Activated CD4-positive, alpha-beta T cell treated with anti-CD3 and anti-CD28 coated beads for 48 hours (primary cell): ENCODE measurements at places on chromosomes 3 and 15.

- no peak for DNase-seq
Measured at GRCh38 chr3:109743981-109744380, 406.6 kb upstream of the DPPA4 start.

DNA sequence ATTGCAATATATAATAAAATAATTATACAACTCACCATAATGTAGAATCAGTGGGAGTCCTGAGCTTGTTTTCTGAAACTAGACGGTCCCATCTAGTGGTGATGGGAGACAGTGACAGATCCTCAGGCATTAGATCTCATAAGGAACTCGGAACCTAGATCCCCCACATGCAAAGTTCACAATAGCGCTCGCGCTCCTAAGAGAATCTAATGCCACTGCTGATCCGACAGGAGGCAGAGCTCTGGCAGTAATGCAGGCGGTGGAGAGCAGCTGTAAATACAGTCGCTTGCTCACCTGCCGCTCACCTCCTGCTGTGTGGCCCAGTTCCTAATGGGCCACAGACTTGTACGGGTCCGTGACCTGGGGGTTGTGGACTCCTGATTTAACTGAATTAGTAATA lies 87.8 kb downstream of the P3H2 start:
- DNase-seq, result no peak

DNA sequence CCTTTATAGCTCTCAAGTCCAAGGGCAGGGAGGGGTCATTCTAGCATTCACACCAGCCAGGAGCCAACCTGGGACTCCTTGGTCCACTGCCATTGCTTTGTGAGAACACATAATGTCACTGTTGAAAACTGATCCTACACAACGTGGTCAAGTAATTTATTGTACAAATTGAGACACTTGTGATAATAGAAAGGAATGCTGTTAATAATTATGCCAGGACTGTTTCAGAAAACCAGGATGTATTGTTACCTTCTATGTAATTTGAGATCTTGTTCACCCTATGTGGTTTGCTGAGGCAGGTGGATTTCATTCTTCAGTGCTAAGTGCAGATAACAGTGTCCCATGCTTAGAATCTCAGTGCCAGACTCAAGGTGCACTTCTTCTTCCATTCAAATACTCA lies 33.3 kb downstream of the TMCO5A start:
- DNase-seq, result no peak

DNA sequence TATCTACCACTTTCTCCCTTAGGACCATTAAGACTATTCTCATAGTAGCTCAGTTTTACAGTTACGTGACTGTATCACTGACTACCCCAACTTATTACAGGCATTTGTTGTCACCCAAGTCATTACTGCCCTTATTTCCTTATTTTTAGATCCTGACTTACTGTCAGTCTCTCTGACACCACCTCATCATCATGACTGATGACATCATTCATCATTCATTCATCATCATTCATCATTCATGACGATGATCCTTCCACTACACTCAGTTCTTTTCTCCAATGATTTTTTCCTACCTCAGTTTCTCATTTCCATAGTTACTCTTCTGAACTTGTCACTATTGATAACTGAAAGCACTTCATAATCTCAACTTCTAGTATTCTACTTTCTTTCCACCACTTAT lies 83.8 kb downstream of the ADAM10 start:
- no peak for DNase-seq

DNA sequence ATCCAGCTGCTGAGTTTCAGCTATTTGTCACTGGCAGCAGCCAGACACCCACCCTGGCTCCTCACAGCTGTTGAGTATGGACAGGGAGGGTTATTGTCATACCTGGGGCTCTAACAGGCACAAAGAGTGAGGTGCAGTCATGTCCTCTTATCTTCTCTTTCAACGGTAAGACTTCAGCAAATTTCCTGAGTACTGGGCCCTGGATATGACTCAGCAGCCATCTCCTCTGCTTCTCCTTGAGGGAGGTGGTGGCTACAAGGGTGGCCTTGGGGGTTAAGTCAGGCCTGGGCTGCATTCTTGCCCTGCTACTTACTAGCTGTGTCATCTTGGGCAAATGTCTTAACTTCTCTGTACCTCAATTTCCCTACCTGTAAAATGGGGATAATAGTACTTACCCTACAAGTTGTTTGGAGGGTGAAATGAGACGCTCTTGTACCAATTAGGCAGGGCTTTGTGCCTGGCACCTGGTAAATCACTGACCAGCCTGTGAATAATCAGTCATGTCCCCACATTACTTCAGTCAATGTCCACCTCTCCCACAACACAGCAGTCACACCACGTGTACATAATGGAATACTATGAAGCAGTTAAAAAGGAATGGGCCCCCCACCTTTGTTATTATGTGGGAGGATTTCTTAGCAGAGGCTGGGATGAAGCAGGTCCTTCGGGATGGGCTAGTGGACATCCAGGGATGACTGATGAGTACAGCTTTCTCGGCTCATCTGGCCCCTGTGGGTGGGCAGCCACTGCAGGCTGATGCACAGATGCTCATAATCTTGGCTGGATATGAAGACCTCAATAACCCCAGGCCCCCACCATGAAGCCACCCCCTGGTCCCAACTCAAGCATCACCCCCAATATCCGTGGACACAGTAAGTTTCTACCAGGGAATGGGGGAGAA lies 528.8 kb downstream of the SHQ1 start:
- DNase-seq, result no peak

- DNase-seq, result no peak
Measured at GRCh38 chr3:79846148-79846933, 78.5 kb upstream of the ROBO1 start.

DNA sequence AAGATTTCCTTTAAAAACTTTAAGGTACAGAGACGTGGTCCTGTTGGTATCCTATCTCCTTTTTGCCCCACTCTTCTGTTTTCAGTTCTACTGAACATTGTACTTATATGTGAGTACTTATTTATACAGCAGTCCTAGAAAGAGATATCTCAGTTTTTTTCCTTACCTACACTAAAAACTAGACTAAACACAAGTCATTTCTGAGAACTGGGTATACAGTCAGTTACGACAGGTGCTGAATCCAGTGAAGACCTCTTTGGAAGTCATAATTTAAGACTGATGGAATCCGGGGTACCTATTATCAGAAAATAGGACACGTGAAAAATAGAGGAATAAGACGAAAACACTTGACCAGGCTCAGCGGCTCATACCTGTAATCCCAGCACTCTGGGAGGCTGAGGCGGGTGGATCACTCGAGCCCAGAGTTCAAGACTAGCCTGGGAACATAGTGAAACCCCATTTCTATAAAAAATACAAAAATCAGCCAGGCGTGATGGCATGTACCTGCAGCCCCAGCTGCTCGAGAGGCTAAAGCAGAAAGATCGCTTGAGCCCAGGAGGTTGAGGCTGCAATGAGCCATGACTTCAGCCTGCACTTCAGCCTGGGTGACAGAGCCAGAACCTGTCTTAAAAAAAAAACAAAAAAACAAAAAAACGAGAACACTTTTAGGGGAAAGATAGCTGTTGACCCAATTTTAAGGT lies 76.3 kb downstream of the KLHL25 start:
- no peak for DNase-seq

GRCh38 chr15:22887157-22887951 lies 48.9 kb downstream of the NIPA2 start:
- DNase-seq, result no peak

DNA sequence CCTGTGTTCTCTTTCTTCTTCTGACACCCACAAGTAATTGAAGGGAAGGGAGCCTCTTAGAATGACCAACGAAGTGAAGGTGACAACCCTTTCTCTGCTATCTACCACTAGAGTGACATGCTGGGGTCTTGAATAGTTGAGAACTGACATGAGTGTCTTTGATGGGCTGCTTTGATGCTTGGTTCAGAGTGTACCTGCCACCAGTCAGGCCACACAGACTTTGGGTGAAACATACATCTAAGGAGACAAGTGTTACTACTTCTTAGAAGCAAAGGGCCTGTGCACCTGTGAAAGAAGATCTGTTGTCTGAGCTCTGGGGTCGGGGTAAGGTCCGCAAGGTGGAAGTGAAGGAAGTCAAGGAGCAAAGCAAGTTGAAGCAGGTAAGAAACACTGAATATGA lies 1040.7 kb upstream of the CFAP20DC start:
- DNase-seq, result no peak

GRCh38 chr3:88152841-88153240 lies 3.1 kb downstream of the C3orf38 start:
- no peak for DNase-seq

GRCh38 chr15:101528108-101528916 lies 38.8 kb upstream of the PCSK6 start:
- DNase-seq, result no peak

GRCh38 chr3:98731720-98732285 lies 31.3 kb upstream of the ST3GAL6 start:
- DNase-seq, result peak; percentile 22

DNA sequence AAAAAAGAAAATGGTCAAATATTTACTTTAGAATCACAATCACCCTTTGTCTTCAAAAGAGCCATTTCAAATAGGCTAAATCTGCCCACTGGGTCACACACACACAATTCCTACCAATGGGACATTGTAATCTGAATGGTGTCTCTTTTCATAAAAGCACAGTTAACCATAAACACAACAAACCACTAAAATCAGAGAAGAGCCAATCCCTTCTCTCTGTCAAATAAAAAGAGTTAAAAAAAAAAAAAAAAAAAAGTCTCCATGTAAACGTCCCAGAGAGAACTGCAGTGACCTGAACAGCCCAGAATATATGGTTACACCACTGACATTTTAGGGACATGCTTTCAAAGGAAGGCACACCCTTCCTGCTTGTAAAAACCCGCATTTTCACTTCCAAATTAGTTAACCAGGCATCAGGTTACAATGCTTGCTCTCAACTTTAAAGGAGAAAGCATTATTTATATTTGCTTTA lies 63.7 kb downstream of the PRICKLE2 start:
- no peak for DNase-seq

GRCh38 chr3:78163379-78163778 lies 1123.5 kb downstream of the ROBO2 start:
- DNase-seq, result no peak

GRCh38 chr3:45477041-45477725 lies 88.8 kb downstream of the LARS2 start:
- no peak for DNase-seq

DNA sequence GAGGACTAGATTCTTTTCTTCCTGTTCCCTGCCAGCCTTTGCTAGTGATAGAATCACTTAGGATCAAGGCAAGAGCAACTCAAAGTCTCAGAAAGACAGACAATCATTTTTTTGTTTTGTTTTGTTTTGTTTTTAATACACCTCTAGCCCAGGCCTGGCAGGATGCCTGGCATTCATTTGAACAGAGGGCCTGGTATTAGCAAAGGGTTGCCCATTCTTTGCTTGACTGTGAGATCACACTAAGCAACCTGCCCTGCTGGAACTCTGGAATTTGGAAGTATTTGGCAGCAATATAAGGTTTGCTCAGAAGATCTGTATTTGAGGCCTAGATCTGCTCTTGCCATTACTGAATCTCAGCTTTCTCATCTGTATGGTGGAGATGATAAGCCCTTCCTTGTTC lies 21.8 kb upstream of the ATP13A5 start:
- DNase-seq, result no peak

DNA sequence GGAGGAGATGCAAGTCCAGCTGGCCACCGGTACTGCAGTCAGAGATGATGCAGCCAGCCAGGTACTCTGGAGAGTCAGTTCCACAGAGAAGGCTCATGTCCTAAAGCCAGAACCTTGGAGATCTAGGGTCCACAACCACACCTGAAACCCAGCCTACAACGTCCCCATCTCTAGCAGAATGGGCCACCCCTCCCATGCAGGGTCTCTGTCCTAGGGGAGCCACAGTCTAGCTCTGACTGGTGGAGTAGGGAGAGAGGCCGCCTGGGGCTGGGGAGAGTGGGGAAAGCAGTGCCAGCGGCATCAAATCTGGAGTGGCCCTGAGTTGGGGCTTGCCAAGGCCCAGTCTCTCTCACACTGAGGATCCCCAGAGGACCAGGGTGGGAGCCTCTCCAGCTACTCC lies 43.5 kb downstream of the PTH1R start:
- no peak for DNase-seq

DNA sequence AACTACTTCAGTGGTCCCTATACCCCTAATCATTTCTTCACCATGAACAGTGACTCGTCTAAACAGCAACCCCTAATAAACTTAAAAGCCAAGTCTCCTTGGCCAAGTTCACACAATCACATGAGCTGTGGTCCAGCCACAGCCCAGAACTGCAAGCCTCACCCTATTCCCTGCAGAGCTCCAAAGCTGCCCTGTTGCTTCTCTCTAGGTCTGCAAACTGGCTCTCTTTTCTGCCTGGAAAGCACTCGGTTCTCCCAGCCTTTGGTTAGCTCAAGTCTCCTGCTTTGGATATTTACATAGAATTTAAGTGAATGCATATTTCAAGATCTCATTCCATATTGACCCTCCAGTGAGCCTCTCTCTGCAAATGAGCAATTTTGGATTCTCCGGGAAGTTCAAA lies 107.0 kb downstream of the TOP2B start:
- DNase-seq, result no peak

- DNase-seq, result no peak
Measured at GRCh38 chr15:79635897-79636561, 203.9 kb downstream of the MINAR1 start.

- no peak for DNase-seq
Measured at GRCh38 chr3:121981473-121981872, 40.6 kb downstream of the ILDR1 start.

- DNase-seq, result no peak
Measured at GRCh38 chr15:31510057-31510456, 183.4 kb downstream of the KLF13 start.

DNA sequence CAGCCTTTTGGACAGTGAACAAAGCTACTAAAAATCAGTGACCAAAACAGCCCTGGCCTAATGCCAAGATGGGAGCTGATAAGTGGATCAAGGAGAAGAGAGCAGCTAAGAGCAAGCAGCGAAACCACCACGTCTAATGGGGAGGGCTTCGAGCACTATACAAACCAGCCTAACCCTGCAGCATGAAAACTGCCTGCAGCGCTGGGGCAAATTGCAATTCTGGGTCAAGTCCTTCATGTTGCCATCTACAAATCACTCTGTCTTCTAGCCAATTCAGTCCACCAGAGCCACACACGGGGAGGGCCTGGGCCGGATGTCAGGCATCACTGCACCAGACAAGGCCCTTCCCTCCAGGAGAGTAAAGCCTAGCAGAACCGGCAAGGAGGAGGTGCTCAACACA lies 30.5 kb upstream of the SPATA12 start:
- DNase-seq, result no peak

GRCh38 chr15:78208887-78209645 lies 25.3 kb downstream of the ACSBG1 start:
- DNase-seq, result no peak

DNA sequence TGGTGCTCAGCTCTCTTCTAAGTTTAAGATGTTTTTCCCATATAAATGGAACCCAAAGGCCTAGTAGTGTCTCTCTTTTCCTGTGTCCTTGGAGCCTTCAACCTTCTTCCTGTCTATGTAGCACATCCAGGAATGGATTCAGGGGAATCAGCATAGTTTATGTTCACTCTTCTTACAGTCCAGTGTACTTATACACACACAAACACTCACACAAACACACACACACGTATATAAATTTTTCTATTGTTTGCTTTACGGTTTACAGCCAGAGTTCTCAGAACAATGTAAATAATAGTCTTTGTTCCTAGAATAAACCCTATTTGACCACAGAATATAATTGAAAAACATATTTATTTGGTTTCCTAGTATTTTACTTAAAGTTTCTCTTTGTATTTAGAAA lies 36.9 kb downstream of the STAC start:
- DNase-seq, result no peak

GRCh38 chr3:32757618-32758374 lies 60.0 kb upstream of the TRIM71 start:
- DNase-seq, result no peak
